Stomach (tissue), 19 donors: ENCODE measurements at places on chromosomes 13 and 19.

GRCh38 chr13:109010912-109011311 lies 381.5 kb downstream of the MYO16 start:
- no peak overlapping the region for H3K27ac ChIP-seq
- no peaks in the 10 kb centered on the region for H3K4me1 ChIP-seq
- no peaks in the 10 kb centered on the region for H3K36me3 ChIP-seq
- DNase-seq, result no peak
- no peak overlapping the region for H3K4me3 ChIP-seq

DNA sequence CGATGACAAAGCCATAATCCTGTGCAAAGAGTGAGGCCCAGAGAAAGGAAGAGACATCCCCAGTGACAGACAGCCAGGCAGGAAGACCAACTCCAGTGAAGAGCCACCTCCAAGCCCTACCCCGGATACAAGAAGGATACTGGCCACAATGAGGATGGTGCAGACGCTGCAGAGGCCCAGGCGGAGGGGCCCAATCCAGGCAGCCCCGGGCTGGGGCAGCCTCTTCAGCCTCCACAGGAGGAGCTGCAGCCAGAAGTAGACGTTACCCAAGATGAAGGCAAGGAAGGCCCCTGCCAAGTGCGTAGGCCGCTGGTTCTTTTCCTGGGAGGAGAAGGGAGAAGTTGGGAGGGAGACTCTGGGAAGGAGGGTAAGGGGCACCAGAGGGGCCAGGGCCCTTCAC lies 8.5 kb downstream of the TMEM150B start:
- no peak overlapping the region for H3K27ac ChIP-seq
- H3K27me3 ChIP-seq, result peaks cover 20% of the 10 kb centered on the region
- no peaks in the 10 kb centered on the region for H3K4me1 ChIP-seq
- no peaks in the 10 kb centered on the region for H3K36me3 ChIP-seq
- no peak for DNase-seq

- H3K4me3 ChIP-seq, result no peak overlapping the region
- H3K4me1 ChIP-seq, result peaks cover 12% of the 10 kb centered on the region
- H3K27ac ChIP-seq, result no peak overlapping the region
- DNase-seq, result no peak
- peaks cover 42% of the 10 kb centered on the region for H3K36me3 ChIP-seq
These were observed 19.2 kb downstream of the NECTIN2 start for GRCh38 chr19:44865196-44865767.

GRCh38 chr13:79481685-79482052 lies 714 bp downstream of the NDFIP2 start:
- peak overlapping the region; percentile 80 for H3K27ac ChIP-seq
- no peaks in the 10 kb centered on the region for H3K36me3 ChIP-seq
- DNase-seq, result peak; percentile 73
- H3K27me3 ChIP-seq, result no peaks in the 10 kb centered on the region
- peaks cover 48% of the 10 kb centered on the region for H3K4me1 ChIP-seq

GRCh38 chr19:17379221-17379631 lies 2.1 kb upstream of the PLVAP start:
- peaks cover 34% of the 10 kb centered on the region for H3K27me3 ChIP-seq
- H3K4me1 ChIP-seq, result peaks cover 6% of the 10 kb centered on the region
- H3K27ac ChIP-seq, result no peak overlapping the region
- no peak overlapping the region for H3K4me3 ChIP-seq
- H3K36me3 ChIP-seq, result no peaks in the 10 kb centered on the region
- DNase-seq, result peak; percentile 72

DNA sequence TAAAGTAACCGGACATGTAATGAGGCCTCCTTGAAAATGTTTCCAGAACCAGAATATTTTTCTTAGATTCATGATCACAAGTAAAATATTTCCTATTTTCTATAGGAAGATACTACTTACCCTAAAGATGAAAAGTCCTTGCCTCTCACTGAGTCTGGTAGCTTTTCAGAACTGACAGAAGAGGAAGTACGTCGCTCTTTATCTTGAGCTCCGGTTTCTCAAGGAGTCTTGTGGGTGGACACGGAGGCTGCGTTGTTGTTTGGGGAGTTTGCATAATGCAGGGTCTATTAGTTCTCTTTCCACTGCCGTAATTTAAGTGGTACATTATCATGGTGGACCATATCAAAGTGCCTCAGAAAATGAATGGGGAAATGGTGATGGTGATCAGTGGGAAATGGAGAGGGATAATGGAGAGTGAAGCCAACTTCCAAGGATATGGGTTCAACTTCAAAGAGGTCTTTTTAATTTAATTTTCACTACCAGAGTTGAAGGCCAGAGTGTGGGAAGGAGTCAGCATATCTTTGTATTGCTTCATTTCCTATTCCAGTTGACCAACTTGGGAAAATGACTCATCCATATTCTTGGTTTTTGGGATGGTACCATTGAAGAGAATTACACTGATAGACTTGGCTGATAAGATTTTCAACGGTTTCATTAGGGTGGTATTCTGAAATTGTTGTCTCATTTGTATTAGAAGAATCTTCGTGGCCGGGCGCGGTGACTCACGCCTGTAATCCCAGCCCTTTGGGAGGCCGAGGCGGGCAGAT lies 23.4 kb downstream of the MBD3L2B start:
- H3K27me3 ChIP-seq, result peaks cover 7% of the 10 kb centered on the region
- H3K4me3 ChIP-seq, result no peak overlapping the region
- H3K4me1 ChIP-seq, result no peaks in the 10 kb centered on the region
- no peak for DNase-seq
- no peaks in the 10 kb centered on the region for H3K36me3 ChIP-seq

DNA sequence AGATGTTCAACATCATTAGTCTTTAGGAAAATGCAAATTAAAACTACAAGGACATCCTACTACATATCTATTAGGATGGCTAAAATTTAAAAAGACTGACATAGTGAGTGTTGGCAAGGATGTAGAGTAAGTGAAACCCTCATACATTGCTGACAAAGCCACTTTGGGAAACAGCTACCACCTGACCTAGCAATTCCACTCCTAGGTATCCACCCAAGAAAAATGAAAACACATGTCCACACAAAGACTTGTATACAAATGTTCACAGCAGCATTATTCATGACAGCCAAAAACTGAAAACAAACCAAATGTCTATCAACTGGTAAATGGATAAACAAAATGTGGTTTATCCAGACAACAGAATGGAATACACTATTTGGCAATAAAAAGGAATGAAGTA lies 51.7 kb upstream of the DOCK9 start:
- peaks cover 6% of the 10 kb centered on the region for H3K4me1 ChIP-seq
- H3K27ac ChIP-seq, result no peak overlapping the region
- no peak overlapping the region for H3K4me3 ChIP-seq
- H3K27me3 ChIP-seq, result no peaks in the 10 kb centered on the region

GRCh38 chr13:34411894-34412293 lies 530.2 kb upstream of the NBEA start:
- DNase-seq, result no peak
- H3K4me3 ChIP-seq, result no peak overlapping the region
- no peaks in the 10 kb centered on the region for H3K27me3 ChIP-seq
- H3K36me3 ChIP-seq, result no peaks in the 10 kb centered on the region
- H3K27ac ChIP-seq, result no peak overlapping the region

DNA sequence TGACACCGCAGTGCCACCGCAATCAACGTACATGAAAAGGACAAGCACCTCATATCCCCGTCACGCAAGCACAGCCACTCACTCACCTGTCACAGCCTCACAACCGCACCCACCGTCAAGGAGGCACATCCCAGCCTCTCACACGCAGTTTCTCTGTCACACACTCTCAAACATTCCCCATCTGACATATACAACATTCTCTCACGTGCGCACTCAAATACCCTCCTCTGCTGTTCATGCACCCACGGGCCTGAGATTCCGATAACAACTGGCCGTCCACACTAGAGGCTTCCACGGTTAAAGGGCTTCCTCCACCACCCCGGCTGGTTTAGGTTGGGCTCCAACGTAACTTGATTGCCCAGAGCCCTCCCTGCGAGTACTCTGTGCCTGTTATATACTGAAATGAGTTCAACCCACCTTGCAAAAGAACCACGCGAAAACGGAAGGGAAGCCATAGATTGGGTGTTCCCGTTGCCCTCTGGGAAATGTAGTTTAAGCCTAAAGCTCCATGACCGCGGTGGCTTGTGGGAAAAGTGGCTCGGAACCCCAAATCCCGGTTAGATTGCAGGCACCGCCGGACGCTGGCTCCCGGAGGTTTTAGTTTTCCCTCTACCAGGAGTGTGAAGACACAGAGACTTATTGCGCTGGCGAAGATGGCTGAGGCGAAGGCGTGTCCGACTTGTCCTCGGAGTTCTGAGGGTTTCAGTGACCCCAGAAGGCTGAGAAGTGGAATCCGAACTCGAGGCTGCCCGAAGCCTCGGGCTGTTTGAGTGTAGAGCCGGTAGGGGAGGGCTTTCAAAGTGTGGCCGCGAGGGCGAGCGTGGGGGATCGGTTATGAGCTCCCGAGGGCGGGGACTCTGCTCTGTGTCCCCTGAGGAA lies at the start of gene ZNF573:
TSS of gene ZNF573 (minus strand) at position 460 of the 879 bp plus-strand sequence. CDS start 5,857 bp downstream, outside the sequence.
- peak; percentile 96 for DNase-seq
- H3K36me3 ChIP-seq, result no peaks in the 10 kb centered on the region
- H3K4me3 ChIP-seq, result peak within 1 kb of the TSS; percentile 88
- peak within 1 kb of the TSS; percentile 85 for H3K27ac ChIP-seq

GRCh38 chr19:40013991-40014390 lies 17.1 kb downstream of the ZNF546 start:
- H3K4me1 ChIP-seq, result no peaks in the 10 kb centered on the region
- H3K4me3 ChIP-seq, result no peak overlapping the region
- H3K27ac ChIP-seq, result no peak overlapping the region
- no peaks in the 10 kb centered on the region for H3K27me3 ChIP-seq
- no peak for DNase-seq

GRCh38 chr13:39998166-39998565 lies 342.7 kb downstream of the COG6 start:
- no peaks in the 10 kb centered on the region for H3K27me3 ChIP-seq
- DNase-seq, result no peak
- H3K4me3 ChIP-seq, result no peak overlapping the region
- H3K27ac ChIP-seq, result no peak overlapping the region
- H3K36me3 ChIP-seq, result no peaks in the 10 kb centered on the region
- no peaks in the 10 kb centered on the region for H3K4me1 ChIP-seq

- H3K36me3 ChIP-seq, result no peaks in the 10 kb centered on the region
- no peaks in the 10 kb centered on the region for H3K27me3 ChIP-seq
- H3K4me1 ChIP-seq, result peaks cover 49% of the 10 kb centered on the region
- no peak overlapping the region for H3K27ac ChIP-seq
- peak; percentile 57 for DNase-seq
These were observed 5.6 kb downstream of the UHRF1 start for GRCh38 chr19:4914736-4915501.

DNA sequence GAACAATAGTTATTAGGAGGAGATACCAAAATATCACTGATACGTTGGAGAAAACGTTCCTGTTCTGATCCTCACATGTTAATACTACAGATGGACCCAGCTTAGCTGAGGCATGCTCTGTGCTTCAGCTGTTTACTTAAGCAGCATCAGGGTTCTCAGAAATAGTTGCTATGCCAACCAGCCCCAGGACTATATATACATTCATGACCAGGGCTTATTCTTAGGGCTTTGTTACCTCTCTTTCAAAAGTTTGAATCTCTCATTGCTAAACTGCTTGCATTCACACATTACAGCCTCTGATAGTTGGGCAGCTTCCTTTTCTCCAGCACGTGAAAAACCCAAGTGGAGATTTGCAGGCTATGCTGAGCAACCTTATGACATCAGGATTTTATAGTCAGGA lies 800.4 kb downstream of the DIAPH3 start:
- DNase-seq, result no peak
- no peaks in the 10 kb centered on the region for H3K27me3 ChIP-seq
- H3K27ac ChIP-seq, result no peak overlapping the region

DNA sequence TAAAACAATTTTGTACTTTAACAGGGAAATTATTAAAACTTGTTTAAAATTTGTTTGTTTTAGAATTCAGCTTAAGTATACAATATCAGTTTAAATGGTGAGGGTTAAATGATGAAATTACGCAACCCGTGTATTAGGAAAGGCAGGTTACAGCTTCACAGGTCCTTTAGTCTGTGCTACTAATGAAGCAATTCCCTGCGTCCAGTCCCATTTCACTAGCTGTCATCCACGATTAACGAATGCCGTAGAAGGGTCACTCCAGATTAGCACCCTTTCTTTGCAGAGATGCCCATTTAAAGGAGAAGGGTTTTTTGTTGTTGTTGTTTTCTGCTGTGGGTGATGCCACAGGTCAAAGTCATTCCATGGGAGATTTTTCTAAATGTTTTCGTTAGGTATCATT lies 457.6 kb upstream of the SLC10A2 start:
- no peaks in the 10 kb centered on the region for H3K4me1 ChIP-seq
- H3K27me3 ChIP-seq, result no peaks in the 10 kb centered on the region
- no peak overlapping the region for H3K4me3 ChIP-seq
- no peaks in the 10 kb centered on the region for H3K36me3 ChIP-seq

DNA sequence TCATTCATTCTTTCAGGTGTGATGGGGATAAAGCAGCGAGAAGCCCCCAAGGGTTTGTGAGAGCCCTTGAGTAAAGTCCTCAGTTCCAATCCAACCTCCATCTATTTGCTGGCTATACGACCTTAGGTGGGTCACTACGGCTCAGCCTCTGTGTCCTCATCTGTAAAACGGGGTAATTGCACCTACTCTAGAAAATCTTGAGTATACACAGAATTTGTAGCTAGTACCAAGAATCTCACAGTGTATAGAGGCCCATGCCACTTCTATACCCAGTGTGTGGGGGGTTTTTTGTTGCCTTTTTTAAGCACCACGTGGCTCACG lies 406 bp upstream of the DNMT1 start:
- H3K4me1 ChIP-seq, result peaks cover 31% of the 10 kb centered on the region
- DNase-seq, result no peak
- peak overlapping the region; percentile 95 for H3K4me3 ChIP-seq
- peak overlapping the region; percentile 93 for H3K27ac ChIP-seq
- H3K36me3 ChIP-seq, result peaks cover 9% of the 10 kb centered on the region

- H3K27me3 ChIP-seq, result no peaks in the 10 kb centered on the region
- peaks cover 31% of the 10 kb centered on the region for H3K4me1 ChIP-seq
- no peak overlapping the region for H3K4me3 ChIP-seq
- DNase-seq, result no peak
These were observed 71.3 kb downstream of the LHFPL6 start for GRCh38 chr13:39531646-39532045.

GRCh38 chr19:45981350-45981749 lies 7.7 kb upstream of the NOVA2 start:
- no peak for DNase-seq
- H3K4me1 ChIP-seq, result no peaks in the 10 kb centered on the region
- peaks cover 56% of the 10 kb centered on the region for H3K27me3 ChIP-seq
- no peak overlapping the region for H3K4me3 ChIP-seq
- no peaks in the 10 kb centered on the region for H3K36me3 ChIP-seq

GRCh38 chr13:57264965-57265364 lies 98.0 kb downstream of the PRR20E start:
- H3K27ac ChIP-seq, result no peak overlapping the region
- no peaks in the 10 kb centered on the region for H3K4me1 ChIP-seq
- no peaks in the 10 kb centered on the region for H3K36me3 ChIP-seq
- H3K27me3 ChIP-seq, result no peaks in the 10 kb centered on the region

- no peaks in the 10 kb centered on the region for H3K4me1 ChIP-seq
- no peak overlapping the region for H3K27ac ChIP-seq
- H3K36me3 ChIP-seq, result no peaks in the 10 kb centered on the region
These were observed 1711.8 kb downstream of the SLITRK5 start for GRCh38 chr13:89382981-89383380.

- H3K27me3 ChIP-seq, result peaks cover 83% of the 10 kb centered on the region
- peaks cover 18% of the 10 kb centered on the region for H3K4me1 ChIP-seq
- no peaks in the 10 kb centered on the region for H3K36me3 ChIP-seq
- H3K4me3 ChIP-seq, result no peak overlapping the region
These were observed 3.5 kb downstream of the ELANE start for GRCh38 chr19:855566-856120.

GRCh38 chr19:49513746-49514118 lies 1.3 kb downstream of the FCGRT start:
- no peaks in the 10 kb centered on the region for H3K27me3 ChIP-seq
- H3K36me3 ChIP-seq, result peaks cover 8% of the 10 kb centered on the region
- DNase-seq, result no peak
